ENCODE measurements at places on chromosomes 11 and 22. TPM values are rescaled to one million over a fixed set of nuclear protein-coding genes. Genes with fewer than 3 reads are reported as not detected.
A peak's percentile ranks its signal among the peaks of the same experiment; 100 is the strongest.

The CASP12 gene
- total RNA-seq = 0.39 TPM

The TRIM49 gene
- total RNA-seq = not detected

The POTEH gene
- not detected for total RNA-seq

The OTOG gene
- total RNA-seq = not detected

The NRIP3 gene
- total RNA-seq = 3.1 TPM

The DDTL gene
- 2.2 TPM for total RNA-seq

The ELF5 gene
- not detected for total RNA-seq

The KBTBD3 gene
- 5.1 TPM for total RNA-seq

The ZNF74 gene
- 3.9 TPM for total RNA-seq

The TNKS1BP1 gene
- total RNA-seq = 48.6 TPM

GRCh38 chr11:113721462-113722066 lies 15.5 kb upstream of the TMPRSS5 start:
- no peak overlapping the region for H3K27ac ChIP-seq
- no peaks in the 10 kb centered on the region for H3K4me1 ChIP-seq
- H3K36me3 ChIP-seq = no peaks in the 10 kb centered on the region
- DNase-seq = no peak

GRCh38 chr11:44421090-44421675 lies 111.2 kb upstream of the ALX4 start:
- H3K36me3 ChIP-seq = no peaks in the 10 kb centered on the region
- H3K27ac ChIP-seq = no peak overlapping the region
- no peaks in the 10 kb centered on the region for H3K4me1 ChIP-seq
- H3K4me3 ChIP-seq = no peak overlapping the region
- no peak for DNase-seq
- no peaks in the 10 kb centered on the region for H3K27me3 ChIP-seq

DNA sequence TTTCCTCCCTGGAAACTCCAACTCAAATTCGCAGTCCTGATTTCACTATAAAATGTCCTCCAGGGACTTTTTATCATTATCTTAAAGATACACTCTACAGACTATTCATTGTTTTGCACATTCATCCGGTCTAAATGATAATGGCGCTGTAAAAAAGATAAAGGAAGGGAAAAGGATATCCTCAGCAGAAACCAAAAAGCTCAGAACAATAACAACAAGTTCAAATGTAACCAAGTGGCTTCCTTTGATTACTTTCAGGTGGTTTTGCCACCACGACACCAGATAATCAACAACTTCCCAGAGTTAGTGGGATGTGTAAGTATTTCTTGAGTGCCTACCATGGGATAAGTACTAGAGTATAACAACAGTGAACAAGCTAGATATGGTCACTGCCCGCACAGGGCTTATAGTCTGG lies 26.3 kb downstream of the PRCP start:
- H3K27me3 ChIP-seq = no peaks in the 10 kb centered on the region
- peak overlapping the region; percentile 24 for H3K27ac ChIP-seq
- DNase-seq = no peak

- DNase-seq = no peak
- H3K36me3 ChIP-seq = no peaks in the 10 kb centered on the region
- no peak overlapping the region for H3K4me3 ChIP-seq
- H3K4me1 ChIP-seq = peaks cover 10% of the 10 kb centered on the region
- peaks cover 17% of the 10 kb centered on the region for H3K27me3 ChIP-seq
Measured at GRCh38 chr11:76723548-76723947, 53.0 kb upstream of the LRRC32 start.

DNA sequence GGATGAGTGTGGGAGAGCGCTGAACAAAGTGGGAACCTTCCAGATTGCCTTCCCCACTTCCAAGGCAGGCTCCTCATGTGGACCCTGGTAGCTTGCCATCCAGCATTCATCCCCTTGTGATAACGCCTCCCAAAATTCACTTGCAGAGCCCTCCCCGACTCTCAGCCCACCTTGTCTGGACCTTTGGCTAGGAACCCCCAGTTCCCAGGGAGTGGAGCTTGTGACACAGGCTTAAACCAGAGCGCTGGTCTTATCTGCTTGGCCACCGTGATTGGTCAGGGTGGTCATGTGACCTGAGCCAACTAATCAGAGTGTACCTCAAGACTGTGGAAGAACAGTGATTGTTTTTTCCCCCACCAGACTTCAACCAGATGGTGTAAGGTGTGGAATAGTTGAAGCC lies 9.6 kb upstream of the SLC35C1 start:
- no peaks in the 10 kb centered on the region for H3K36me3 ChIP-seq
- H3K27me3 ChIP-seq = peaks cover 10% of the 10 kb centered on the region
- no peak overlapping the region for H3K4me3 ChIP-seq

DNA sequence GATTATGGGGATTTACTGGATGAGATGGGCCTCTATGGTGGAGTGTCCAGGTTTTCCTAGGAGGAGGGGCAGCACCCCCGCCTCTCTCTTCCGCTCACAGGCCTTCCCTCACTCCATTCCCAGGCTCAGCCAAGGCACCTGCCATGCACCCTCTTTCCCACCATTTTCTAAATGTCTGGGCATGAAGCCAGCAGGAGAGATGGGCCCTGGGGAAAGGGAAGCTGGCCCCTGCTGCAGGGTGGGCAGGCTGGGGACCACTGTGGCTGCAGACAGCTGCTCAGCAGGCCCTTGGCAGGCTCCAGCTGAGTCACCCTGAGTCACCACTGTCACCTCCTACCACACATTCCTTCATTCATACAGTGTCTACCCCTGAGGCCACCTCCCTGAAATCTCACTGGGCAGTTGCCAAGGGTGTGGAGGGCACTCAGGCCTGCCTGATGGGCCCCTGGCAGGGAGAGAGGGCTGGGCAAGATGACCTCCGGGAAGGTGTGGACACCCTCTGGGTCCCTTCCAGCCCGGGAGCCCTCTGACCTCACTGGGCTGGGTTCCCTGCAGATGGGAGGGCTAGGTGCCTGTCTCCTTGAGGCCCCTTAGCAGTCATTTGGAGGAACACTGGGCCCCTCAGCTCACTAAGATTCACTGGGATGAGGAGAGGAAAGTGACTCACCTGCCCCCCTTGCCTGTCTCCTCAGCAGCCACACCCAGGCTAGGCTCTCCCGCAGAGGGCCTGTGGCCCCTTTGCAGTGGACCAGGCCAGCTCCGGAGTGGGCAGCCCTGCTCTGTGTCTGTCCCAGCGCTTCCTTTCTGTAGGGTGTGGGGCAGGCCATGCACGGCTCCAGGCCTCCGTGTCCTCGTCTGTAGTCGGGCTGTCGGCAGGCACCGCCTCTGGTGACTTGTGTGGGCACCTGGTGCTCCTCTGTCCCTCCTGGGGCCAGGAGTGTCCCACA lies 7.8 kb downstream of the MYEOV start:
- H3K4me1 ChIP-seq = peaks cover 49% of the 10 kb centered on the region
- H3K4me3 ChIP-seq = no peak overlapping the region
- H3K27me3 ChIP-seq = no peaks in the 10 kb centered on the region
- H3K27ac ChIP-seq = no peak overlapping the region

DNA sequence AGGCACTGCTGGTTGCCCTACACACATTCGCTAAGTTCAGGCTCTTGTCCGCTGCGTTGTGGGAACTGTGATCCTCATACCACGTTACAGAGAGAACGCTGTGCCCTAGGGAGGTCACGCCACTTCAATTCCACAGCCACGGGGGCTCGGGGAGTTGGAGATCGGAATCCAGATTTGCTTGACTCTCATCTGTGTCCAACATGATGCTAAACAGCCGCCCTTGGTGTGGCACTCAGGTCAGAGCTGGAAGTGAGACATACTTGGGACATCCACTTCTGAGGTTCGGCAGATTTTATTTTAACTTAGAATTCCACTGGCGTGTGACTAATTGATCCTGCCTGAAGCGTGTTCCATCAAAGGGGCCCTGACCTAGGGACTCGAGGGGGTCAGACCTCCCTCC lies 41.7 kb downstream of the RIBC2 start:
- no peaks in the 10 kb centered on the region for H3K27me3 ChIP-seq
- no peak overlapping the region for H3K27ac ChIP-seq
- H3K4me3 ChIP-seq = no peak overlapping the region
- no peak for DNase-seq
- no peaks in the 10 kb centered on the region for H3K4me1 ChIP-seq

DNA sequence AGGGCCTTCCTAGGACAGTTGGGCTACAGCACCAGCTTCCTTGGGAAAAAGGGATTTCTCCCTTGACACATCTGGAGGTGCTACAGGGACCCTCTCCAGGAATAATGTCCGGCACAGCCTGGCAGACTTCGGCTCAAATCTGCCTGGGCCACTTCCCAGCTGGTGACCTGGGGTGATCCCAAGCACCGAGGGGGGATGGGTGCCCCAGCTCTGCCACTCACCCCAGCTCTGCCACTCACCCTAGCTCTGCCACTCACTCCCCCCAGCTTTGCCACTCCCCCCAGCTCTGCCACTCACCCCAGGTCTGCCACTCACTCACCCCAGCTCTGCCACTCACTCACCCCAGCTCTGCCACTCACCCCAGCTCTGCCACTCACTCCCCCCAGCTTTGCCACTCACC lies 9.9 kb downstream of the OSBPL5 start:
- DNase-seq = no peak
- peaks cover 30% of the 10 kb centered on the region for H3K4me1 ChIP-seq
- H3K36me3 ChIP-seq = no peaks in the 10 kb centered on the region
- H3K27ac ChIP-seq = peak overlapping the region; percentile 60
- H3K4me3 ChIP-seq = no peak overlapping the region

- H3K27me3 ChIP-seq = no peaks in the 10 kb centered on the region
- H3K4me1 ChIP-seq = no peaks in the 10 kb centered on the region
- no peak for DNase-seq
- H3K27ac ChIP-seq = no peak overlapping the region
- no peaks in the 10 kb centered on the region for H3K36me3 ChIP-seq
Measured at GRCh38 chr11:110860461-110860860, 148.2 kb upstream of the ARHGAP20 start.

DNA sequence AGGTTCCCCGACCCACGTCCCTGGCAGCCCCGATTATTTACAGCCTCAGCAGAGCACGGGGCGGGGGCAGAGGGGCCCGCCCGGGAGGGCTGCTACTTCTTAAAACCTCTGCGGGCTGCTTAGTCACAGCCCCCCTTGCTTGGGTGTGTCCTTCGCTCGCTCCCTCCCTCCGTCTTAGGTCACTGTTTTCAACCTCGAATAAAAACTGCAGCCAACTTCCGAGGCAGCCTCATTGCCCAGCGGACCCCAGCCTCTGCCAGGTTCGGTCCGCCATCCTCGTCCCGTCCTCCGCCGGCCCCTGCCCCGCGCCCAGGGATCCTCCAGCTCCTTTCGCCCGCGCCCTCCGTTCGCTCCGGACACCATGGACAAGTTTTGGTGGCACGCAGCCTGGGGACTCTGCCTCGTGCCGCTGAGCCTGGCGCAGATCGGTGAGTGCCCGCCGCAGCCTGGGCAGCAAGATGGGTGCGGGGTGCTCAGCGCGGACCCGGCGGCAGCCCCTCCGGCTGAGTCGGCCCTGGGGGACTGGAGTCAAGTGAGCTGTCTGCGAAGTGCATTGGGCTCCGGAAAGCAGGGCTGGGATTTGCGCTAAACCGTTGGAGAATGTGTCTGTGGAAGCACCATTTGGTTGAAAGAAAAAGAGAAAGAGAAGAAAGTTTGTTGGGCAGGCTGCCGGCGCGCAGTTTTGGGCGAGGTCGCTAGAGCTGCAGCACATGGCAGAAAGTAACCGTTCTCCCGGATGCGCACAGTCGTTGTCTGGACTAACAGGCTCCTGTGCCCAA lies at the start of gene CD44:
Gene CD44 (plus strand): TSS at position 229 of the 779 bp plus-strand sequence. CDS start 133 bp downstream, at position 362.
- H3K4me3 ChIP-seq = peak within 1 kb of the TSS; percentile 58
- H3K27me3 ChIP-seq = no peaks in the 10 kb centered on the region
- peak within 1 kb of the TSS; percentile 97 for H3K27ac ChIP-seq
- peak; percentile 63 for DNase-seq
- no peaks in the 10 kb centered on the region for H3K36me3 ChIP-seq

DNA sequence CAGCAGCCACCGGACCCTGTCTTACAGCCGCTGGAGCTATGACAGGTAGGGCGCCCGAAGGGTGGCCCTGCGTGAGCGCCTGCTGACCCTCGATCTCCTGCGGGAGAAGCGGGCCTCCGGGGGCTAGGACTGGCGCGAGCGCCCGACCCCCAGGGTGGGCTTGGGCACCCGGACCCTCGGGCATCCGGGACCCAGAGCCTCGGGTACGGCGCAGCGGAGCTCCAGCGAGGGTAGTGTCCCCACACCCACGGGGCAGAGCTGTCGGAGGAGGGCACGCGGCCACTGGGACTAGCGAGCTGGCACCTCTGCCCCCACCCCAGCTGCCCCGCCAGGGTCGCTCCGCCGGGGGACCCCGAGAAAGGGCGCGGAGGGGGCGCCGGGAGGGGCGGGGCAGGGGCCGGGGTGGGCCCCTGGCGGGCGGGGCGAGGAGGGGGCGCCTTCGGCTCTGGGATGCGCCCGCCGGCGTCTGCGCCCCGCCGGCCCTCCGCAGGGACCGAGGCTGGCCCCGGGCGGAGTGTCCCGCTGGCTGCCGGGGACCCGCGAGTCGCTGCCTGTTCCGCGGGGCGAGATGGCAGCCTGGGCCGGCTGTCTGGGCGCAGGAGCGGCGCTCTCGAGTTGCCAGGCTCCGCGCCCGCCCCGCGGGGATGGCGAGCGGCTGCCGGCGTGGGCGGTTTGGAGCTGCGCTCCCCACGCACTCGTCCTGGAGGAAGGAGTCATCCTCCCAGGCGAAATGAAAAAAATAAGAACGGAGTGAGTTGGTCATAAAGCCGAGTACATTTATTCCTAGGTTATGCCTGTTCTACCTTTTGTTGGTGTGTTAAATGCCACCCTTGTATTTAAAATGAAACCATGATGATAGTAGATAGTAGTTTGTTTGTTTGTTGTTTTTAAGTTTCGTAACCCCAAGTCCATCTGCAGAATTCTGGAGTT lies 32.4 kb downstream of the EIF3F start:
- peaks cover 12% of the 10 kb centered on the region for H3K27me3 ChIP-seq
- peak overlapping the region; percentile 60 for H3K4me3 ChIP-seq
- H3K4me1 ChIP-seq = no peaks in the 10 kb centered on the region
- no peaks in the 10 kb centered on the region for H3K36me3 ChIP-seq
- peak overlapping the region; percentile 84 for H3K27ac ChIP-seq
- peak; percentile 47 for DNase-seq

Measured in heart left ventricle (tissue), 16 donors.